ENCODE measurements at places on chromosomes 4 and X.

GRCh38 chr4:857461-857860, 31.5 kb upstream of the CPLX1 start:
- DNase-seq, result no peak

DNA sequence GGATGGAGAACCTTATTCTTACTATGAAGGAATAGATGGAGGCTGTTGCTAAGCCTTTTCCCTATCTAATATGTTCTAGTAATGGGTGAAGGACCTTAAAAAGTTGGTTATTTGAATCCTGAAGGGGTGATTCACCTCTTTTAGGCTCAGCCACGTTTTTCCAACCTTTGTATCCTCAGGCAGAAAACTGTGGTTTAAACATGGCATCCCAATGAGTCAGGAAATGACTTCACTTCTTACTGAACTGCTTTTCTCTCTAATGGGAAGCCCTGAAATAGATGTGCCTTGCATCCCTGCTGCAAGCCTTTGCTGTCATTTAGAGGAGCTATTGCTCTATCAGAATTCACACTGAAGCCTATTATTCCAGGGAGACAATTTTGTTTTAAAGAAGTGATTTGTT, 191.0 kb upstream of the ARX start:
- DNase-seq, result peak; percentile 35

GRCh38 chr4:104022226-104022625, 302.4 kb upstream of the TACR3 start:
- no peak for DNase-seq

DNA sequence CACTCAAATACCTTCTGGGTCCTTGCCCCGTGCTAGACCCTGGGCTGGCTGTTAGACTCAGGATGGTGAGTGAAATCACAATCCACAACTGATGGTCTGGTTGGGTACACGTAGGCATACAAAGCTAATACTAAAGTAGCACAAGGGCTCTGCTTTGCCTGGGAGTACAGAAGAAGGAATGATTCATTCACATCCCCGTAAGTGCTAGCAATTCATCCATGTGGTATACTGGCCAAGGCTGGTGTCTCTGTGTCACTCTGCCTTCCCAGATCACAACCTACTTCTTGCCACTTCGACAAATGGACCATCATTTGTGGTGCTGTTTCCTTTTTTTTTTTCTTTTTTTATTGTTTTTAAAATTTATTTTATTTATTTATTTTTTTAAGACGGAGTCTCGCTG, 19.7 kb upstream of the RBM47 start:
- DNase-seq, result no peak

DNA sequence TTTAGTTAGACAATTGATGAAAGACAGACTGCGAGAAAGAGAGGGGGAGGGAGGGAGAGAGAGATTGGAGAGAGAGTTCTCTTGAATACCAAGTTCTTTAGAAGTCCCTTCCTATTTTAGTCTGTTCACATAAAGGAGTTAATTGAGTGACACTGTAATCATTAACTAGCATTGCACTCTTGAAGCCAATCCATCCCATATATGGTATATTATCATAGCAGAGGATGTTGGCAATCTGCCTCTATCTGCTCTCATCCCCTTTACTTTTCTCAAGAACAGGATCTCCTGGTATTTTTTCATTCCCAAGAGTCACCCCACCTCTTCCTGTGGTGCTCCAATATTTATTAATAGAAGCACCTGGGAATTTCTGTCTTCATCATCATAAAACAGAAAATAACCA, 959.6 kb upstream of the NDST4 start:
- no peak for DNase-seq

DNA sequence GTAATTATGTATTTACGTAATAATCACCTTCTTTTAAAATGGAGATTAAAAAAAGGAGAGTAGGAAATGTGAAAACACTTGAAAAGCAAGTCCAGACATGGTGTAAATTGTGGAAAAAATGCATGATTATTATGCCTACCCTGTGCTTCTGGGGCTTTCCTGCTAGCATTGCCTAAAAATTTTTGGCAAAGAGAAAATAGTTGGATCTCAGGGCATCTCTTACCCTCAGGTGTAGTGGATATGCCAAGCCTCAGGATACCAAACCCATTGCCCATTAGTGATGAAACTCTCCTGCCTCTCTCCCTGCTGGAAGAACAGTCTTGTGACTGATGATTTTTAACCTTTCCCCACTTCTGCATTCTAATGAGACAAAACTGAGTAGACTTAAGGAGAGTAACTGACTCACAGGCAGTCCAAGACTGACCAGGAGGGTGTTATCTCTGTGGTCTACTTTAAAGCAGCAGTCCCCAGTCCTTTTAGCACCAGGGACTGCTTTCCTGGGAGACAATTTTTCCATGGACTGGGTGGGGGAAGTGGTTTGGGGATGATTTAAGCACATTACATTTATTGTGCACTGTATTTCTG, 174.6 kb downstream of the ZNF330 start:
- no peak for DNase-seq

- DNase-seq, result no peak
Observed at GRCh38 chrX:41666251-41666650, 22.5 kb upstream of the GPR34 start.

- no peak for DNase-seq
Observed at GRCh38 chr4:73086095-73086868, 16.8 kb upstream of the COX18 start.
